Stimulated activated CD4-positive, alpha-beta T cell treated with anti-CD3 and anti-CD28 coated beads, Interleukin-4, amount 100 ng/mL, for 4 hours (primary cell): ENCODE measurements at places on chromosomes 5 and 9.

DNA sequence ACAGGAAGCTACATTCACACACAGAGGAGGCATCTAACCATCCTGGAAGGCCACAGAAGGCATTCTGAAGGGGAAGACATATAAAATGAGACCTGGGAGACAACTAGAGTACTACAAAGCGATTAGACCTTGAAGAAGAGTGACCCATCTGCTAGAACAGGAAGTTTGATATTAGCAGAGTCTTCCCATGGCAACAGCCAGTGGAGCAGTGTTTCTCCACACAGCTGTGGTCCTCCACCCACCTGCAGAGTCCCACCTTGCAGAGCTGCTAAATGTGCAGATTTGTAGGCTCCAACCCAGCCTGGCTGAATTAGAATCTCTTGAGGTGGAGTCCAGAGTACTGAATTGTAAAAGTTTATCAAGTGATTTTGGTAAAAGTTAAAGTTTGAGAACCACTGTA, 267.0 kb downstream of the CETN3 start:
- DNase-seq: no peak

DNA sequence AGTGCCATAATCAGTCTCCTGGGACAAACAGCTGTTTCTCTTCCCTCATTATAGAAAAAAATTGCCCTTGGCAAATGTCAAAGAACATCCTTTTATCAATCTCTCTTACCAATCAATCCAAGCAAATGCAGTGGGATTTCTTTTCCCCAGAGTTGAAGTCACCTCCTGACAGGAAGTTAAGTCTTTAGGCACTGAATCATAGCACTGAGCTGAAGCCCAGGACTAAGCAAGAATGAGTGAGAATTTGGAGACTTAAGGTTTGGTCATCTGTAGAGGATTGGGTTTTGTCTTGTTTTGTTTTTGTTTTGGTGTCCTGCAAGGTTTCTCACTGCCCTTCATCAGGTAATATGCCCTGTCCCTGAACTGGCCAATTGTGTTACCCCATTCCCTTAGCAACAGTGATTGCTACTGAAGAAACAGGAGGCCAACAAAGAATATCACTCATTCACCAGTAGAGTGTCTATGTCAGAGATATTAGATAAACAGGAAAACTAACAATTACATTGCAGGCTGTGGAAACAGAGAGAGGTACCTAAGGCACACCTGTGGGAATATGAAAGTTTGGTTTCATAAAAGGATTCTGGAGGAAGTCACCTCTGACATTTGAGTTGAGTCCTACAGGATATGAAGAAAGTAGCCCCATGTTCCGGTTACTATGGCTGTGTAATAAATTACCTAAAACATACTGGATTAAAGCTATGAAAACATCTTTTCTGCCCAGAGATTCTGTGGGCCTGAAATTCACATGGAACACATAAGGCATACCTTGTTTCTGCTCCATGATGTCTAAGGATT, 4.5 kb upstream of the FXN start:
- no peak for DNase-seq

DNA sequence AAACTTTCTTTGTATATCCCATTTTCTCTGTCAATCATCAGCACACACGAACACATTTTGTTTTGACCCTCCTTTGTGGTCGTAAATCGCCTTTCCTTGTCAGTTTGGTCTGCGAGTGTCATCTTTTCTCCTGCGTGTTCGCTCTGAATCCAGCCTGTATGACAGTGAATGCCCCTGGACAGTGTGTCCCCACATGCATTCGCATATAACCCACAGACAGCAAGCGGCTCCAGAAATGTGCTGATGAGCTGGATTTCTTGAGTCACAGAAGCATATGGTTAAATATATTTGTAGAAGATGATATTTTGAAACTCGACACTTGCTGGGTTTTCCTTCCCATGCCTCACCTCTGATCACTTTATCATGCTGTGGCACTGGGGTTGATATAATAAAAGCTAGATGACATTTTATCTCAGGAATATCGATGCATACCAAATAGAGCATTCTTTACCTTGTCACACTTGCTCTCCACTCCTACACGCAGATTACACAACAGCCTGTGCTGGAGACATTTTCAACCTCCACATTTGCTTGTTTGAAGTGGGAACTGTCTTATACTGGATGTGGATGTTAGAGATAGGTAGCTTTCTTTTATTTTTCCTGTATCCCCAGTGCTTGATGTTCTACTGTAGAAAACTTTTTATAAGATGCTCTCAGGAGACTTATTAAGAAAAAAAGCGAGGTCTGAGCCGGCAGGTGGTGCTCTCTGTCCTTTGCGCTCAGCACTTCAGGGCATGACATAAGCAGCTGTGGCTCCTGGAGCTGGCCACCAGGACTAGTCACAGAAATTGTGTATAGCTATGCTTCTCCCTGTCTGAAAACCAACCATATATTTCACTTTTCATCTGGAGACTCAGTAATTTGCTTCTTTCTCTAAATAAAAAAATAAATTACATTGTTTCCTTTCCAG, 215.1 kb downstream of the SH3GL2 start:
- DNase-seq: no peak

GRCh38 chr5:157516006-157516405, 56.0 kb downstream of the NIPAL4 start:
- no peak for DNase-seq
